Stimulated activated CD4-positive, alpha-beta T cell treated with anti-CD3 and anti-CD28 coated beads, Interleukin-12 subunit alpha, Interleukin-12 subunit beta, amount 100 ng/mL, for 48 hours (primary cell): ENCODE measurements at places on chromosomes 13 and 19.

- DNase-seq = no peak
These were observed 335.8 kb downstream of the SLITRK1 start for GRCh38 chr13:83546476-83546875.

DNA sequence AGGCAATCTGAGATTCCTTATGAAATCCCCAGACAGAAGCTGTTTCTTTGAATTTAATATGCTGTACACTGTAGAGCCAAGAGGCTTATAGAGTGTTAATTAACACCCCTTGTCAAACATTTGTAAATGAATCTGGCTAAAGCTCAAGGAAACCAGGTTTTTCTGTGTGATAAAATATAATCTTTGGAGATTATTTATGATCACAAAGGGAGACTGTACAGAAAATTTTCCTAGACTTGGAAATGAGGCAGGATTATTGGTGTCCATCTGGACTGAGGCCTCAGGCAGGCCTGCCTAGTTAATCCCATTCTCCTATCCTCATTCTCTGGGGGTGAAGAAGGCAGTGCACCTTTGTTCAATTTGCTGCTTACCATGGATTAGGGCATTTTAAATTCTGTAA lies 17.8 kb downstream of the KL start:
- no peak for DNase-seq

DNA sequence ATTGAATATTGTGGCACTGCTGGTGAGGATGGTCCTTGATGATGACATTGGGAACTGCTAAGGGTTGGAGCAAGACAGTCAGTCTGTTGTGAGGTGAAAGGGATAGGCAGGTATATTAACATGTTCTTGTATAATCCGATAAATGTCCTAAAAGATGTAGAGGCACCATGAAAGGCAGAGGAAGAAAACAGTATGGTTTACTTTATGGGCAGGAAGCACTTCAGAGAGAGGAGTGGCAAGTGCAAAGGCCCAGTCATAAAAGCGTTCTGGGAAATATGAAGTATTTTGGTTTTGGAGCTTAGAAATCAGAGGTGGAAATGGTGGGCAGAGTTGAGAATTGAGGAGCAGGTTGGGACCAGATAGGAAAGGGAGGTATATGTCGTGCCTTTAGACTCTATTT lies 9.5 kb downstream of the NUP58 start:
- no peak for DNase-seq

DNA sequence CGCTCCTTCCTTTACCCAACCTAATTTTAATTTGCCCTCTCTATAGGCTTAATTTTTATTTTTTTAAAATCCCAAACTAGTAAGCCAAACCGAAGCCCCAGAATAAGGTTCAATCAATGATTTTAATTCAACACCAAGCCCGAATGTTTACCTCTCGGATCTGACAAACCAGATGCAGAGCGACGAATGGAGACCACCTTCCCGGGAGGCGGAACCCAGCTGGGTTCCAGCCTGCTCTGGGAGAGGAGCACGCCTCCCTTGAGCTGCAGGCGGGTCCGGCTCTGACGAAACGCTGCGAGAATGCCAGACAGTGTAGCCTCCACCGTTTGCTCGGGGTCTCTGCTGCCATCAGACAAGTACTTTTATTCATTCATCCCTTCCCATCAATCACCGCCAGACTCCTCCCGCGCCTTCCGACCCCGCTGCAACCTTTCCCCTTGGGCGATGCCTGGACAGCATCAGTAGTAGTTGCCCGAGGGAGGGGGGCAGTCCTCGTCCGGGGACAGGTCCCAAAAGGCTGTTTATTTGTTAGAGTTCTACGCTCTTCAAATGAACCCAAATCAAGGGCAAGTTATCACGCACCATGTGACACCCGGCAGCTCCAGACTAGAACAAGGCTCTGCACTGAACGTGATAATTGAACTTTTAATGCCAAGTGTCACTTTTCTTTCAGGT lies 752 bp upstream of the EDNRB start:
- no peak for DNase-seq

DNA sequence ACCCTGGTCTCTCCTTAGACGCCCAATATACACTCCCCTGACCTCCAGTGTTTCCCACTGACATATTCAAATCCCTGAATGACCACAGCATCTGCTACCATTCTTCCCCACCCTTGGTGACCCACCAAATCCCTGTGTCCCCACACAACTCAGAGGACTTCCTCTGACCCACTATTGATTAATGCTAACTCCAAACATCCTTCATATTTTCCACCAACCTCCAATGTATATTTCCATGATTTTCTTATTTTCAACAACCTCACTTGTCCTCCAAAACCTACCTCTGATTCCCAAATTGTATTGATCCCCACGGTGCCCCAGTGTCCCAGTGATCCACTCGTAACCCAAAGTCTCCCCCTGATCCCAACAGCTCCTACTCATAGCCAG lies 526 bp upstream of the DMWD start:
- no peak for DNase-seq

- no peak for DNase-seq
These were observed 833.4 kb upstream of the ATXN8OS start for GRCh38 chr13:69274231-69274630.

- DNase-seq = no peak
These were observed 255.9 kb upstream of the SOX21 start for GRCh38 chr13:94968040-94968756.

- no peak for DNase-seq
These were observed 1.9 kb downstream of the PPP1R12C start for GRCh38 chr19:55115446-55116065.

DNA sequence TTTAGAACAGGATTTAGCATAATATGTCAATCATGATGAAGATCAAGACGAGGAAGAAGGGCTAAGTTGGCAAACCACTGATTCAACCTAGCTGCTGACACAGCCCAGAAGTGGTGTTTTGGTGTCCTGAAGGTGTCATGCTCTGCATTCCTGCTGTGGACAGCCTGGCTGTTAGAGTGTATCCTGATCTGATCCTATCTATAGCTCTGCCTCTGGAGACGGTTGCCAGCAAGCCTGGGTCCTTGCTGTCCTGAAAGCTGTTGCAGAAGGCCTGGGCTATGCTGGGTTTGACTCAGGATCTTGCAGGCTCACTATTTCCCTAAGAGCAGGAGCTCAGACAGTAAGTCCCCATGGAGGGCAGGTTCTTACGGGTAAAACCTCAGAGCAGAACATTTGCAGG lies 416.4 kb downstream of the TSHZ3 start:
- DNase-seq = no peak

DNA sequence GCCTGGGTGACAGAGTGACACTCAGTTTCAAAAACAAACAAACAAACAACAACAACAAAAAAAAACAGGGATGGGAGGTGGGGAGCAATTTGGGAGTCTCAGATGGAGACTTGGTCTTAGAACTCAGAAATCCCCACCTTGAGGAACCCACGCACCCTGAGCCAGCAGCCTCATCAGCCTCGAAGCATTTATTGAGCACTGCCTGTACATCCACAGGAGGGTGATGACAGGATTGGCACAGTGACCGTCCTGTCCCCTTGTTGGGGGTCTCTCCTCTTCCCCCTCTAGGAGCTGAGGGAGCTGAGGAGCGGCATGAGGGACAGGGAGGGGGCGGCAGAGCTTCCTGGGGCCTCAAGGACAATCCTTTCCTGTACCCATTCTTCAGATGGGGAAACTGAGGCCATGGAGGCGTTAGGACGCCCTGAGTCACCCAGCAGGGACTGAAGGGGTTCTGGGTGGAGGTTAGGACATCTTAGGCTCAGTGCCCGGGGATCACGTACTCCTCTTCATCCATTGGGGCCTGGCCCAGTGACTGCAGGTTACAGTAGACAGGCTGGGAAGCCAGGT lies 5.6 kb downstream of the GDF15 start:
- no peak for DNase-seq

DNA sequence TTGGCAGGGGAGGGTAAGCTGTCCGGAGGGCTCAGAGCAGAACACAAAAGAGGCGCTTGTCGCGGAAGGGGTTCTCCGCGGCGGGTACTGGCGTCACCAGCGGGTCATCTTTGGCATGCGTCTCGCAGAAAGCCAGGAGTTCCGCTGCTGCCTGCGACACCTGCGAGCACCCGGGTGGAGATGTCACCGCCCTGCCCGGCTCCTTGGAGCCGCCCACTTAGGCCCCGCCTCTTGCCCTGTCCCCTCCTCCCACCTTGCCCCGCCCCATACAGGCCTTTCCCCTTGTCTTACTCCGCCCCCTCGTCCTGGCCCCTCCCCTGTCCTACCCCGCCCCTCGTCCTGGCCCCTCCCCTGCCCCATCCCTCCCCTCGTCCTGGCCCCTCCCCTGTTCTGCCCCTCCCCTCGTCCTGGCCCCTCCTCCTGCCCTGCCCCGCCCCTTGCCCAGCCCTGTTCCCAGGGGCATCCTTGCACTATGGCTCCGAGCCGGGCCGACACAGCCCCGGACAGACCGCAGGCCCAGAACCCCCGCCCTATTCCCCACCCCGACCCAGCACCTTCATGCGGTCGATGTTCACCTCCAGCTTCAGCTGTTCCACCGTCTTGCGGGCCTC lies 1.9 kb downstream of the GNG8 start:
- DNase-seq = peak; percentile 96

DNA sequence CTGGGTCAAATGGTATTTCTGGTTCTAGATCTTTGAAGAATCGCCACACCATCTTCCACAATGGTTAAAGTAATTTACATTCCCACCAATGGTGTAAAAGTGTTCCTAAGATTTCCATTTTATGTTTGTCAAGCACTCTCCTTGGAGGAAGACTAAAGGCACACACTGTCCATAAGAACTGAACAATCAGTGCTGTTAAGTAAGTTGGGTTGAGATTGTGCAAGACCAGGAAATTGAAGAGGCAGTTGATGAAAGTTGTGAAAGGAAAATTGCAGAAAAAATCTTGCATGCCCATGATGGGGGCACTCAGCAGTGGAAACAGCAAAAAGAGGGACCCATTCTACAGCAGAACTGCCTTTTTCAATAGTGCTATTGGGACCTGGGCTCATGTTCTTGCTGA lies 323.6 kb downstream of the DLEU7 start:
- DNase-seq = no peak

- DNase-seq = no peak
These were observed 2.5 kb downstream of the IGSF23 start for GRCh38 chr19:44615863-44616247.

DNA sequence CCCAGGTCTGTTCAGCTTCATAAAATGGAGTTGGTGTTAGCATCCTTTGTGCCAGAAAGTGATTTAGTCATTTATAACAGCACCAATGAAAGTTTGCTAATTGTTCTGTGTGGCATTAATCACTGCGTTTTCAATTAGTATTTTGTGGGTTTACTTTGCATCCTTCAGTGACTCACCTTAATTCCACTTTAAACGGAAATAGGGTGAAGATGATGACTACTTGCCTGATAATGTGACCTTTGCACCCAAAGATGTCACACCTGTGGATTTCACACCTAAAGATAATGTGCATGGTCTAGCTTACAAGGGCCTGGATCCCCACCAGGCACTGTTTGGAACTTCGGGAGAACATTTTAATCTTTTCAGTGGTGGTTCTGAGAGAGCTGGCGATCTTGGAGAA lies 15.0 kb downstream of the GPATCH1 start:
- DNase-seq = no peak

GRCh38 chr13:106373989-106374572 lies 161.4 kb downstream of the EFNB2 start:
- no peak for DNase-seq

GRCh38 chr19:38920602-38921419 lies 8.8 kb upstream of the CCER2 start:
- no peak for DNase-seq

DNA sequence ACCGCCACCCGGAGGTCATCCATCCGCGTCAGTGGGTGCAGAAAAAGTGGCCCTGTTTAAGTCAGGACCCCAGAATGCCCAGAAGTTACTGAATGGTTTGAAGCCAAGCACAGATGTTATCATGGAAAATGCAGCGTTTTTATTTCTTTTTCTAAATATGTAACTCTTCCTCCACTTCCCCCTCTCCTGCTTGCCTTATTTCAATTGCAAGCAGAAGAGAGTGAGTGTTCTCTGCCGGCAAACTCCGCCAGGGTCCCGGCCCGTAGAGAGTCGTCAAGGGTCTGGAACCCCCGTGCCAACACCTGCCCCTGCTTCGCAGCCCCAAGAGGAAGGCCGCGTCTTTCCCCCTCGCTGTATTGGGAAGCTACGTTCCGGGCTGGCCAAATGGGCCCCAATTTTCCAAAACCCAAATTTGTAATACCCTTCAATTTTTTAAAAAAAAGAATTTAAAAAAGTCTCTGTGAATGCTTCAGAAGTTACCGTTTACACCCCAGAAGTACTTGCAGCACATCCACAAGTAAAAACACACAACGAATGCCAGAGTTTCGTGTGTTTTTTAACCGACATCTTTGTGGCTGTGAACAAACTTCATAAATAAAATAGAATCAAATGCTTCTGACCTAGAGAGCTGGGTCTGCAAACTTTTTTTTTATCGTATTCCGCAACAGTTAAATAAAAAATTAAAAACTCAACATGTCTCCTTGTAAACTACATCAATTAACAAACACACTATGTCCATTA lies 712 bp upstream of the PDX1 start:
- no peak for DNase-seq

GRCh38 chr19:43668406-43669109 lies 1.4 kb downstream of the PLAUR start:
- DNase-seq = peak; percentile 93

DNA sequence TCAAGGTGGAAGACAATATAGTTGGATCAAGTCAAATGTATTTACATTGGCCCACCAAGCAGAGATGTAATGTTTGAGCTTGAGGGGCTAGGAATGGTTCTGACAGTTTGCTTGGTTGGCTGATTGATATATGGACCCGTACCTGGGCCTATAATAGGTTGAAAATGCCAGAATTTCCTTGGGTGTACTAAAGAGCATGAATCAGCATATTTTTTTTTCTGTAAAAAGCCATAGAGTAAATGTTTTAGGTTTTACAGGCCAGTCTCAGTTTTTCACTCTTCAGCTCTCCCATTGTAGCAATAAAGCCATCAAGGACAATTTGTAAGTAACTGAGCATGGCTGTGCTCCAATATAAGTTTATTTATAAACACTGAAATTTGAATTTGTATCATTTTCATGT lies 26.9 kb downstream of the FXYD5 start:
- DNase-seq = no peak

- no peak for DNase-seq
These were observed 110.2 kb downstream of the RAP2A start for GRCh38 chr13:97544031-97544765.

DNA sequence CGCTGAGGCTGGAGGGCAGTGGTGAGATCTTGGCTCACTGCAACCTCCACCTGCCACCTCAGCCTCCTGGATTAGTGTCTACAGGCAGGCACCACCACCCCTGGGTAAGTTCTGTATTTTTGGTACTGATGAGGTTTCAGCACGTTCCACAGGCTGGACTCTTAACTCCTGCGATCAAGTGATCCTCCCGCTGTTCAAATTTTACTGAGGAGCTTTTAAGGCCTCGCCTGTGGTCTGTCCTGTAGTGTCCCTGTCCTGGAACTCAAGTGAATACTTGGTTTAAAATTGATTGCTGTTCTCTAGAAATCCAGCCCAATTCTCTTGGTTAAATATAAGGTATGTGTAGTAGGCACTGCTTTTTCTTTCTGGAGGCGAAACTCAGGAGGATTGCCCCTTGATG lies 65.2 kb downstream of the DPRX start:
- DNase-seq = no peak

- DNase-seq = no peak
These were observed 8.4 kb downstream of the DNM2 start for GRCh38 chr19:10726268-10726667.
